ENCODE measurements at places on chromosomes 2 and 18.
A peak's percentile ranks its signal among the peaks of the same experiment; 100 is the strongest.

DNA sequence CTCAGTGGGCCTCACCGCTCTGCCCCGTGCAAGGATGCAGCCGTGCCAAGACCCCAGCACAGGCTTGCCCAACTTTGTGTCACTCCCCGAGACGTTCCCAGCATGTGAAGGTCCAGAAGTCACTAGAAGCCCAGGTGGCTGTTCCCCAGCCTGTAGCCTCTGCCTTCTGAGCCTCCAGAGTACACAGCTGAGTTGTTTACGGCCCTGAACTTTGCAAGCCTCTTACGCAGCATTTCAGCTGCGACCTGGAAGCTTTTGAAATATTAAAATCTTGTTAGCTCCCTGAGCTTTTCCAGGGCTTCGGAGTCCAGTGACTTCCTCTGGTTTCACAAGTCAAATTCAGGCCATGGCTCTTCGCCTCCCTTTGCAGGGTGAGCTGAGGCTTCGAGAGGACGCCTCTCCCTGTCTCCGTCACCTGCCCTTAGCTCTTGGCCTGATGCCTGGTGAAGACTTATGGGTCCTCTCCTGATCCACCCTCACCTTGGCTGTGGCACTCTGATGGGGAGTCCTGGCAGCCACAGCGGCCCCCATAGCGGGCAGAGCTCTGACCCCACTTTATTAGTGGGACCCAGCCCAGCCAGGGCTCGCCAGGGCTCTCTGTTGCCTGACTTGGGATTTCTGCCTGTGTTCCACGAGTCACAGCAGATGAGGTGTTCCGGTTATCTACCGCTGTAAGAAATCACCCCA lies 76.5 kb upstream of the HPCAL1 start:
- no peak for DNase-seq

GRCh38 chr18:10950876-10951630 lies 198.3 kb downstream of the PIEZO2 start:
- no peak for DNase-seq

- no peak for DNase-seq
Observed at GRCh38 chr2:104858006-104858978, 4.4 kb downstream of the POU3F3 start.

DNA sequence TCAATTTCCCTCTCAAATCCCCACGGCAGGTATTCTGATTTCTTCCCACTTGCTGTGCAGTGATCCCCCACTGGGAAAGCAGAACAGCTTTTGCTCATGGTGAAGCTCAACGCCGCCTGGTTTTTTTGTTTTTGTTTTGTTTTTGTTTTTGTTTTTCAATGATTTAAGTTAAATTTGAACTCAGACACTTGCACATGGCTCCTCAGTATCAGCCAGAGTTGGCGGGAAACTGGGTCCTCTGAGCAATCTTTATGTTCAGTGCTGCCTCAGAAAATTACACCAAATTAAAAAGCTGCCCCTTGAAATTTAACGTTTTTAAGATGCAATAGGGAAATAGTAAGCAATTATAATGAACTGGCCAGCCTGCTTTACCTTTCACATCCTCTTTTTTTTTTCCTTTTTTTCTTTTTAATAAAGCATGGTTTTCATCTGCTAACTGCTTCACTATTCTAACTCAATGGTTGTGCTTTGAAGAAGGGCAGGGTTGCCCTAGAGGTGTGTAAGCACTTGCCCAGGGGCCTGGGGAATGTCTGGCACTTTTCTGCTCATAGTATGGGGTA lies 277.0 kb upstream of the HNRNPA3 start:
- DNase-seq: no peak

GRCh38 chr2:48590017-48590416 lies 27.6 kb upstream of the GTF2A1L start:
- DNase-seq: no peak

DNA sequence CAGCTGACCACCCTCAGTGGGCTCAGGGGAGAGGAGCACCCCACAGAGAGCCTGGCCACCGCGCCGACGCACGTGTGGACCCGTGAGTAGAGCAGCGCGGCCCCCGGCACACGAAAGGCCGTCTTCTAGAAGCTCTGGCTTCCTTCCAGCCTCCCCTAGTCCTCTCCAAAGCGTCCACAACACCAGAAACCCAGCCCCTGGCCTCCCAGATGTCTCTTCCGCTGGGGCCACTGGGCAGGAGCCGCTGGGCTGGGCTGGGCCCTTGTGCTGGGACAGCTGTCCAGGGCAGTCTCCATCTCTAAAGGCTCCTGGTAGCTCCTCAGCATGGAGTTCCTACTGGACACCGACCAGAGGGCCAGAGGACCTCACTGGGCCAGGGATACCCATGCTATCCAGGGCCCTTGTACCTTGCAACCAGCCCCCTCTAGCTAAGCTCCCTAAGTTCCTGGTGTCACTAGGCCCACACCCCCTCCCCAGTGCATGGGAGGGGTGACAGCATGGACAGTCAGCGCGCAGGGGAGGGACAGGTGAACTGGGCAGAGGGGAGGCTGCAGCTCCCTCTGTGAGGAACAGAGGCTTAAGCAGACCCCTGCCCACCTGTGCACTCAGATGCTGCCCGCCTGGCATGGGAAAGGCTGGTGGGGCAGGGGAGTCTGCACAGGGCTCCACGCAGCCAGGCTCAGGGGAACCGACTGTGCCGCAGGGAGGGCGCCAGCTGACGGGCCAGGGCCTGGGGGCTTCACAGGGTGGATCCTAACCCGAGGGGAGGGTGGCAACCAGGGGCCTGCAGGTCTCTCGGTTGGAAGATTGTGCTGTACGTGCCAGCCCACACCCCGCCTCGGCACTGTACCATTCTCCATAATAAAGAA lies 32.9 kb downstream of the MTERF4 start:
- DNase-seq: no peak

DNA sequence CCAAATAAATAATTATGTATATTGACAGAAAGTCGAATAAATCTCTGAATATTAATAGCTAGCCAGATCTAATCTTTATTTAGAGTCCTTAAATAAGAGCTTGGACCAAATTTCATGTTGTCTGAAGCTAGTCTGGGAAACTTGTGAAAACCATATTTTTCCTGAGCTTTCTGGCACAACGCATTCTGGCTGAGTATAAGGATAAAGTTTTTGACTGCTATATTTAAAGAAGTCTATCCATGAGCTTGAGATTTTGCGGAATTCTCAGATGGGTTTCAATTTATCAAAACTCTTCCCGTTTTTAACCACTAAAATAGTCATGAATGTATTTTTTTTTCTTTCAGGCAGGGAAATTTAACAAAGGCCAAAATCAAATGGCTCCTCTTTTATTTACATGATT lies 23.8 kb downstream of the FAP start:
- no peak for DNase-seq

- no peak for DNase-seq
Observed at GRCh38 chr2:232174662-232175061, 203.9 kb upstream of the ALPP start.

DNA sequence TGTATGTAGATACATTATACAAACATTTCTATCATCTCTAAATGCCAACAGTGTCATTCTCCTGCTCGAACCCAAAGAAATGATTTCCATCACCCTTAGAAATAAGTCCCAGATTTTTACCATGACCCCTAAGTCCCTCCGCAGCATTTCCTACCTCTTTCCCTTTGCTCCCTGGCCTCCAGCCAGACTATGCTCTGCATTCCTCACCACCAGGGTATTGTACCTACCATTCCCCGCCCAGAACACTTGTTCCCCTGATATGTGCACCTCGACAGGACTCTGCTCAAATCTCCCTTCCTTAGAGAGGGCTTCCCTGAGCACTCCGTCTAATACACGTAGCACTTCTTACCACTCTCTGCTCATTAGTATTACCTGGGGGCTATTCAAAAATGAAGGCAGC lies 630.2 kb downstream of the ARHGAP15 start:
- no peak for DNase-seq

- no peak for DNase-seq
Observed at GRCh38 chr2:71785516-71785981, 332.2 kb downstream of the DYSF start.

DNA sequence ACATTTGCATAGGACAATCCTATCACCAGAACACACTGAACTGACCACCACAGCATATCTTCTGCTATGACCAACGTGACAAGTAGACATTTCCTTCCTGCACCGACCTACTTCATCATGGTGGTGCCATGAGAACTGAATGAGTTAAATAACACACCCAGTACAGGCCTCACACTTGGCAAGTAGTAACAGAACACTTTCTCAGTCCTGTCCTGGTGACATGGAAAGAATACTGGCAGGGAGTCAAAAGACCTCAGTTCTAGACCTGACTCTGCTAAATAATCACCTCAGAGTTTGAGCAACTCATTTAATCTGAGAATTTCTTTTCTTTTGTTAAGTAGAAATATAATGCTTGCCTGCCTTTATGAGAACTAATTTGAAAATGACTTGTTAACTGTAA lies 186.3 kb upstream of the SMAD7 start:
- DNase-seq: no peak

DNA sequence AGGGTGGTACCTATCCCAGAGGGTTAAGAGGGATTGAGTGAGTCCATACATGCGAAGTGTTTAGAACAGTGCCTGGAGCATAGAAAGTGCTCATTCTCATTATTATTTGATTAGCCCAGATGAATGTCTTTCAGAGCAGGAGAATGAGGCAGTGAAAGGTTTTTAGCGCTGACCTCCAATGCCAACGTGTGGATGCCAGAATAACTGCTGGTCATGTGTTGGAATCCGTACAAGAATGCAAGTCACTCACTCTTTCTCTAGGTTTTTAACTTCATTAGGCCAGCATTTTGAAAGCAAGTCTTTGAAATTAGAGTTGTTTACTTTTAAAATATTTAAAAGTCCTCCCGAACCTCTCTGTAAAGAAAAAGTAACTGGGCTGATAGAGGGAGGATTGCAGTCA lies 374.2 kb downstream of the EN1 start:
- no peak for DNase-seq

GRCh38 chr18:74633652-74634352 lies 36.1 kb downstream of the ZNF407 start:
- DNase-seq: peak; percentile 44

DNA sequence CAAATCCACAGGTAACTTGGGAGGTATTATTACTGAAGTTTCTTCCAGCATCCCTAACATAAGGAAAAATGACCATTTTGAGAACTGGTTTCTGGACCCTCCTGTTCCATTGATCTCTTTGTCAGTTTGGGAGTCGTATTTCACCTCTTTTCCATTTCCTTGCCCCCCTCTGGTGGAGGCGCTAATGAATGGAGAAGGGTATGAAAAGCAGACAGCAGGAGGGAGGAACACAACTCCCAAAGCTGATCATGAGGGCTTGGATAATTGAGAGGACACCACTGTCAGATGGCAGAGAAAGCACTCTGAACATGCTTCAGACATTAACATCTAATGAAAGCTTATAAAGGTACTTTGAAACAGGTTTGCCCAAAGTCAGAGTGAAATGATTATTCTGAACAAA lies 56.6 kb upstream of the TLK1 start:
- DNase-seq: no peak

DNA sequence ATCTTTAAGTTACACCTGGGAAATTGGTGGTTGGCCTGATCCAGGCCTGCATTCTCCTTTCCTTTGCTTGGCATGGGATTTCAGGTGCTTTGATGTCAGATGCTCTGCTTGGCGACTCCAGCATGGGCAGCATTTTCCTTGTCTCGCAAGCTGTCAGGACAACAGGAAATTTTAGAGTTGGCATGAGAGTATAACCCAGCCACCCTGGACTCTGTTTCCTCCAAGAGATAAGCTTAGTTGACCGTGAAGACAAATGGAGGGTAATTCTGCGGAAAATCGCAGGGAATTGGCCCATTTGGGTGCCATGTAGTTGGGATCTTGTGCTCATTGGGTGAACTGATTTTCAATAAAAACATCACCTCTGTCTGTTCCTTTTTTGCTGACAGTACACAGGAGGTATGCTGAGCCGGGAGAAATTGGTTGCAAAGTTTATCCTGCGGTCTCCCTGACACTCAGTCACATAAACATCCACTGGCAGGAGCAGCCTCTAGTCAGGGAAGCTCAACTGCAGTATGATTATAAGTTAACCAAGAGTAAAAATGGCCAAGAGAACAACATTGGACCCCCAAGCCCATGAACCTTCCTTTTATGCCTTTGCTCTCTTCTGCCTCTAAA lies 409.9 kb downstream of the SETBP1 start:
- DNase-seq: peak; percentile 67

GRCh38 chr2:209472112-209472832 lies 48.4 kb downstream of the MAP2 start:
- DNase-seq: peak; percentile 69

- DNase-seq: peak; percentile 12
Observed at GRCh38 chr18:52391810-52392559, 52.0 kb downstream of the DCC start.

DNA sequence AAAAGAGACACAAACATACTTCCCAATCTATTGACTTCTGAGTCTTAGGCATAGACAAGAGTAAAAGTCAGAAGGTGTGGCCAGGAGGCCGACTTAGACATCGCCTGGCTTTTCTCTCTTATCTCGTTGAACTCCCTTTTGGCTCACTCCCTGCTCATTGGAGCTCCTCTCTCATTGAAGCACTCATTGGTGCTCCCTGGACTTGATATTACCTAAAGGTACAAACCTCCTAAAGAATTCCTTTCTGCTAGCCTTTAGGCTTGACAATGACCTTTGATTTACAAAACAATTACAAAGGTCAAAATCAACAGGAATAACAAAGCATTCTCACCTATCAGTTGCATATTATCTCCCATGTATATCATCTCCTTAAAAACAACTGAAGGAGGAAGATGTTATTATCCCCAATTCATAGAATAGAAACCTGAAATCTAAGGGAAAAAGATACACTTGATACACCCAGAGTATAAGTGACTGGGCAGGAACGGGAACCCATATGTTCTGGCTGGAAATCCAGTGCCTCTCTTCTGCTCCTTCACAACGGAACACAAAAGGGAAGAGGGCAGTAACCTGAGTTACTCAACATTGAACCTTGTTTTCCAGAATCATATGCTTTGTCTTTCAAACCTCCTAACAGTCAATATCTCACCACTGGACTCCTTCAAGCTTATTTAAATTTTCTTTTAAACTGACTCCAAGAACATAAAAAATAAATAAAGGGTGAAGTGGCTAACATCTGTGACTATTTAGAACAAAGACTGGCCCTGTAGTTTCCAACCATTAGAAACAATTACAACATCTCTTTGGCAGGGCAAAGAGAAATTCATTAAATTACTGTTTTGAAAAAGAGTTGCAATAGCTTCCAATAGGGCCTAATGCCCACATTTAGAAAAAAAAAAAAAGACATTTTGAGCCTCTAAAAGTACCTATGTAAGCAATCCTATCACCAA lies 1247.9 kb downstream of the LRP1B start:
- peak; percentile 60 for DNase-seq

- no peak for DNase-seq
Observed at GRCh38 chr2:3504741-3505140, 14.6 kb downstream of the ADI1 start.

GRCh38 chr2:118878531-118879149 lies 31.2 kb upstream of the EN1 start:
- DNase-seq: no peak
